ENCODE measurements at places on chromosomes 16 and 17.
A peak's percentile ranks its signal among the peaks of the same experiment; 100 is the strongest.

DNA sequence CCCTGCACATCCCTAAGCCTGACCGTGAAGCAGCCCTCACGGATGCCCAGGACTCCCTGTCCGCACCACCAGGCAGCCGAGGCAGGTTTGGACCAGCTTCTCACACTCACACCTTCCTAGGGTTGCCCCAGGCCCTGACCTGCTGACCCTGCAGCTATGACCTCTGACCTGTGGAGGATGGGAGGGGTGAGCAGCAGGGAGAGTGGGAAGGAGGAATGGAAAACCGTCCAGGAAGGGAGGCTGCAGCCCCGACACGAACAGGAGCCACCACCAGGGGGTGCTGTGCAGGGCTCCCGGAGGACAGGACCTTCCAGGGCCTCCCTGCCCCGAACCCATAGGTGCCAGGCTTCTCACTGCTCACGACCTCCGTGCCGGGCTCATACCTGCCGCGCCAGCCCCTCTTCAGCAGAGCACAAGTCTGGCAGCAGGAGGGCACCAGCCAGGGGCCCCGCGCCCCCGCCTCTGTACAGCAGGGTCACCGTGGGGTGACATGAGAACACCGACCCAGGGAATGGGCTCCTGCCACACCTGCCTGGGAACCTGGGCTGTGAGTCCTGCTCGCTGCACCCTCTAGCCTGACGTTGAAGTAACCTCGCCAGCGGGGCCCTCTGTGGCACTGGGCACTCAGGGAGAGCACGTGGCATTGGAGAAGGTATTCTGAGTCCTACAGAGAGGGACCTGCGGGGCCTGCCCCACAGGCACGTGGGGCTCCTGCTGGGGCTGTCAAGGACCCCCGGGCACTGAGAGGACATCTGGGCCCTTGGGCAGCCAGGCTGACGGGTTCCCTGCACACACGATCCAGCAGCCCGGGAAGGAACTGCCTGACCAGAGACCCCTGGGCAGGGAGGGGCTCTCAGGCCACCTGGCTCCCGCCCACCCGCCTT is 37.6 kb downstream of the CTU2 start:
- peak; percentile 99 for DNase-seq

GRCh38 chr16:88303890-88304819 is 78.6 kb upstream of the ZNF469 start:
- DNase-seq, result peak; percentile 90

- DNase-seq, result no peak
These were observed 73.6 kb downstream of the WIPI1 start for GRCh38 chr17:68383443-68384321.

DNA sequence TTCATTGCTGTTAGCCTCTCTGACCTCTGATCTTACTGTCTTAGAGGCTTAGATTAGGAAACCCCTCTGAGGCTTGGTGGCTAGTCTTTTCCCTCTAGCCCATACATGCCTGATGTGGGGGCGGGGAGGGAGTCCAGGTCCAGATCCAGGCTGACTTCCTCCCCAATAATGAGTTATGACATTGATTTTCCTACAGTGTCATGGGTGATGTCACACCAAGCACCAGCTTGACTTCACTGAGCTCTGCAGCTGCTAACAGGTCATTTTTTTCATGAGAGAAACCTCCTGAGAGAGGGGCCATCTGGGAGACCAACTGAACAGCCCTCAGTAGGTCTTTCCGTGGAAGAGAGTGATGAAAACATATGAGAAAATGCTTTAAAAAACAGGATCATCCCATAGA is 180.2 kb upstream of the N4BP1 start:
- DNase-seq, result no peak

- no peak for DNase-seq
These were observed 68.6 kb upstream of the CBX4 start for GRCh38 chr17:79907850-79908249.

GRCh38 chr16:8380311-8380710 is 210.0 kb downstream of the TMEM114 start:
- no peak for DNase-seq

DNA sequence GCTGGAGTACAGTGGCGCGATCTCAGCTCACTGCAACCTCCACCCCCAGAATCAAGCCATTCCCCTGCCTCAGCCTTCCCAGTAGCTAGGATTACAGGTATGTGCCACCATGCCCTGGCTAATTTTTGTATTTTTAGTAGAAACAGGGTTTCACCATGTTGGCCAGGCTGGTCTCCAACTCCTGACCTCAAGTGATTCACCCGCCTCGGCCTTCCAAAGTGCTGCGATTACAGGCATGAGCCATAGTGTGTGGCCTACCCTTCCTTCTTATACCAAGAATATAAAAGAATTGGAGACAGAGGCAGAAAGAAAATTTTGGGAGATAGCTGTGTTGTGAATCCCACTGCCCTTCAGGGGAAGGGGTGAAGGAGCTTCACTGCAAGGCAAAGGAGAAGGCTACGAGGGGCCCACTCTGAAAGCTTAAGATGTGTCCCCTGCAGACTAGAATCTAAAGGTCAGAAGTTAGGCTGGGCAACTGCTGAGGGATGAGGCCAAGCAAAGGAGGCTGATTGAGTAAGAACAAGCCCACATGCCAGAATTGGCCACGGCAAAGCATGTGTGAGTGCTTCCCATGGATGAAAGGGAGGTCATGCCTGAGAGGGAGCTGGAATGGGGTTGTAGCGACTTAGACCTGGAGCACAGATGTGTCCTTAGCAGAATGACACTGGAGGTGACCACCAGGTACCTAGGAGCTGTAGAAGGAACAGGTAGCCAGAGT is 8.4 kb upstream of the CRYBA1 start:
- DNase-seq, result no peak

DNA sequence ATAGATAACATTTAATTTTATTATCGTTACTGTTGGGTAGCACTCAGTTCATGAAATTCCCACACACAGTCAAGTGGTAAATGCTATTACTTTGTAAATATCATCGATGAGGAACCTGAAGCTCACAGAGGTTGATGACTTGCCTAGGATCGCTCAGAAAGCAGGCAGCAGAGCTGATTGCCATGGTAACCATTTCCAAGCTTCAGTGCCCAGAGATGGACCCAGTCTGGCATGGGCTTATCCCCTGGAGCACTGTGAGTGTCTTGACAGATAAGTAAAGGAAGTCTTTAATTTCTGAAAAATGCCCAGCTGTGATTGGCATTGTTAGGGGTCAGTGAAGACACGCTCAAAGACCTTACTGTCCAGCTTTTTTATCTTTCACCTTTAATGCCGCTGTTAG is 95.0 kb downstream of the PRKCB start:
- DNase-seq, result no peak

GRCh38 chr17:82358465-82359350 is at the start of gene TEX19:
Gene TEX19 (plus strand): TSS chr17:82359247. CDS start chr17:82362151, 2,904 bp downstream.
- DNase-seq, result no peak

DNA sequence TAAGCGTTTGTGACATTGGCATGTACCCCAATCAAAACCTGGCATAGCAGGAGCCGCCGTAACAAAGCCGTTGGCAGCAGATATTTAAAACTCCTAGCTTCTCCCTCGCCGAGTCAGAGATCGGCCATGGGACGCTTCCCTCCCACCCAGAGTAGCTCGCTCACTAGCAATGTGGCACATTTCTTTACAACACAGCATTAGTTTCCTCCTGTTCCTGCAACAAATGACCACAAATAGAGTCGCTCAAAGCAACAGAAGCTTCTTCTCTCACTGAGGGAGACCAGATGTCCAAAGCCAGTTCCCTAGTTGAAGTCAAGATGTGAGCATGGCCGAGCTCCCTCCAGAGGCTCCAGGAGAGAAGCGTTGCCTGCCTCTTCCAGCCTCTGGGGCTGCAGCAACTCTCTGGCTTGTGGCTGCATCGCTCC is 106.7 kb downstream of the RBFOX3 start:
- DNase-seq, result no peak

GRCh38 chr17:61593426-61593825 is 2.4 kb upstream of the NACA2 start:
- DNase-seq, result no peak

- no peak for DNase-seq
These were observed 1.1 kb downstream of the DNASE1 start for GRCh38 chr16:3655396-3656159.

- peak; percentile 64 for DNase-seq
These were observed 7.7 kb upstream of the PPL start for GRCh38 chr16:4944333-4945281.

GRCh38 chr16:19463468-19464315 is 46.0 kb downstream of the TMC5 start:
- no peak for DNase-seq

DNA sequence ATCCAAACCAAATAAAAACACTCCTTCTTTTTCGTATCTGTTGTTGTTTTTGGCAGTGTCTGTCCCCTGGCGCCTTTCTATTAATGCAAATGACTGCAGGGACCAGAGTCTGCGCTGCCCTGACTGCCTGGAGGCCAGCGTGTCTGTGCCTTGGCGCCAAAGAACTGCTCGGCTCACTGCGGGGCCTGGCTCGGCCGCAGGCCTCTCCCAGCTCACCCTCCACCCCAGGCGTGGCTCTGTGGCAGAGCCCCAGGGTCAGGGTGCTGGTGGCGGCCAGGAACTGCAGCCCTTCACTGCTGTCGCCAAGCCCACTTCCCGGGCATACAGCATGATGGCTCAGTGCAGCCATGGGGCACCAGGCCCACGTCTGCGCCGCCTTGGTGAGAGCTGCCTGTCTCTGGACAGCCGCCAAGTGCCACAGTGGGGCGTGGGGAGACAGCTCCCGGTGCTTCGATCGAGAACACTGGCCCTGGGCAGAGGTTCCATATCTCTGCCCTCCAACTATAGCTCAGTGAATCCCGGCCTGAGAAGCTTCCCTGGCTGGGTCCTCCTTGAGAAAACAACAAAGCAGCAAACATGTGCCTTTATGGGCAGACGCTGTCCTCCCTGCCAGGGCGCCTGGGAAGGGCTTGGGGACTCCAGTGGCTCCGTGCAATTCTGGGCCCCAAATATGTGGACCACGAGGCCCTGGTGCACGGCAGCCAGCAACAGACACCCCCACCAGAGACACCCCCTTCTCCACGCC is 11.1 kb downstream of the CANT1 start:
- DNase-seq, result no peak

- no peak for DNase-seq
These were observed 224.9 kb downstream of the HS3ST3B1 start for GRCh38 chr17:14525551-14526455.

GRCh38 chr16:88403794-88404581 is 21.2 kb downstream of the ZNF469 start:
- DNase-seq, result no peak

DNA sequence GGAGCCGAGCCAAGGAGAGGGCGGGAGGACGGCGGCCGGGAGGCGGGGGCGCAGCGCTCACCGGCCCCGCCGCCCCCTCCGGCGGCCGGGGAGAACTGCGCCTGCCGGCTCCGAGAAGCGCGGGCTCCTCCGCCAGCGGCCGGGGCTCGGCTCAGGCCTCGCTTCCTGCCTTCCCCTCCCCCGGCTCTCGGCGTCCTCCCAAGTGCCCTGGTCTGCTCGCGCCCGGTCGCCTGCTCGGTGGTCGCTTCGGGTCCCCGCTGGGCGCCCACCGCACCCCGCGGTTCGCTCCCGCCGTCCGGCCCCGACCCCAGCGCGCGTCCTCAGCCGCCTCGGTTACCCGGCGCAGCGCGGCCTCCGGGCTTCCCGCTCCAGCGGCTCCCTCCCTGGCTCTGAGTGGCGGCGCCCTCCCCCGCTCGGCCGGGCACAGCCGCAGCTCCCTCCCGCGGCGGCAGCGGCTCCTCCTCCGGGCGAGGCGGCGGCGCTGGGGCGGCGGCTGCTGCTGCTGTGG is 313 bp downstream of the UBTF start:
- DNase-seq, result peak; percentile 57

DNA sequence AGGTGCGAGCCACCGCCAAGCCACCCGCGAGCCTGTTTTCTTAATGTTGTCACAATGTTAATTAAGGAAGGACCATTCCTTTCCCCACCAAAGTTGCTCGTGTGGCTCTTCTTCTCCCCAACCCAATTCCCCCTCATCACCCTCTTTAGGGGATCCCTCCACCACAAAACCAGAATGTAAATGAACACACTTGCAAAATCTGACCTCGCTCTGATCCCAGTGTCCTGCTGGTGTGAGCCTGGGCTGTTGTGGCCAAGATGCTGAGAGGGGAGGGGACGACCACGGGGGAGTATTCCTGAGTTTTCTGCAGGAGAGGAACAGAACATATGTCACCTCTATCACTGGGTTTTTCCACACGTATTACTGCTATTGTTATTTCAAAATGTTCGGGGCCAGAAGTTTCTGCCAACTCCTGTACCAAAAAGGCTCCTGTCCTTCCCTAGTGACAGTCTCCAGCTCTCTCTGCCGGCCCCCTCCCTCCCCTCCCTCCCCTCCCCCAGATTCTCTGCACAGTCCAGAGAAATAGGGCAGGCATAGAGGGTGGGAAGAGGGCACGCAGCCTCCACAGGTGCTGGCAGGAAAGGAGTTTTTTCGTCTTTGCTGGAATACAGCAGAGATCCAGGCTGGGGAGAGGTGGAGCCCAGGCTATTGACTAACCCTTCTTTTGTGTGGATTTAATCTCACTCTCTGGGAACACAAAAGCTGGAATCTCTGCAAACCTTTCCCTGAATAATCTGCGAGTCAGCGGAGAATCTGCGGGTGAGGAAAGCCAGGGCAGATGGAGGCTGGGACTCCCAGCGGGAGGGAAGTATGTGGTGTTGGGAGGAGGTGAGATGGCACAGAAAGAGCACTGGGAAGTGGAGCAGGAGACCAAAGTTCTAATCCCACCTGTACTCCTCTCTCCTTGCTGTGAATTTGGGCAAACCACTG is 4.5 kb upstream of the CA4 start:
- DNase-seq, result peak; percentile 14

DNA sequence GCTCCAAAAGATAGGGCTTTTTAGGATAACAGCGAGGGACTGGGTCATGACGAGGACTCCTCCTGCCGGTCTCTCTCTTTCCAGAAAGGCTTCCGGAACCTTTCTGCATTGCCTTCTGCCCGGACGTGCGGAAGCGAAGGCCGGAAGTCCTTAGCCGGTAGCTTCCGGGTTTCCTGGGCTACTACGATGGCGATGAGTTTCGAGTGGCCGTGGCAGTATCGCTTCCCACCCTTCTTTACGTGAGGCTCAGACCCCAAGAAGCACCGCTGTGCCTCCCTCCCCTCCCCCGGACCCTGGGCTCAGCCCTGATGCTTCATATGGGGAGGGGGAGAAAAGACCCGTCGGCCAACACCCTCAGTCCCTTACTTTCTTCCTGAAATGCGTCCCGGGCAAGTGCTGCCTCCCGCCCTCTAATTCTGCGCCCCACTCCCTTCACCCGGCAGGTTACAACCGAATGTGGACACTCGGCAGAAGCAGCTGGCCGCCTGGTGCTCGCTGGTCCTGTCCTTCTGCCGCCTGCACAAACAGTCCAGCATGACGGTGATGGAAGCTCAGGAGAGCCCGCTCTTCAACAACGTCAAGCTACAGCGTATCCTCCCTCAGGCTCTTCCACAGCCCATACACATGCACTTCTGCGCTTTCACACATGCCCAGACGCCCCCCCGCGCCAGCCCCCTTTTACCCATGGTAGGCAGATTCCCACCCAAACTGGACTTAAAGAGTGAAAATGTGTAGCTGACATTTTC is at the start of gene VPS25:
VPS25 (plus strand) TSS at position 160 of the 746 bp plus-strand sequence; CDS start at position 187, 27 bp downstream.
- peak; percentile 65 for DNase-seq

DNA sequence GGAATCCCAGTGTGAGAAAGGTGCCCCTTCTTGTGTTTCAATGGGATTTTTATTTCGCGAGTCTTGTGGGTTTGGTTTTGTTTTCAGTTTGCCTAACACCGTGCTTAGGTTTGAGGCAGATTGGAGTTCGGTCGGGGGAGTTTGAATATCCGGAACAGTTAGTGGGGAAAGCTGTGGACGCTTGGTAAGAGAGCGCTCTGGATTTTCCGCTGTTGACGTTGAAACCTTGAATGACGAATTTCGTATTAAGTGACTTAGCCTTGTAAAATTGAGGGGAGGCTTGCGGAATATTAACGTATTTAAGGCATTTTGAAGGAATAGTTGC is 567 bp downstream of the UBB start:
- no peak for DNase-seq

GRCh38 chr17:17024778-17025300 is 17.4 kb upstream of the MPRIP start:
- DNase-seq, result no peak

- DNase-seq, result no peak
These were observed 156.6 kb downstream of the ANKFN1 start for GRCh38 chr17:56309897-56310296.
